NCI-H446 (cell line): ENCODE measurements at places on chromosomes 12 and 14.

- DNase-seq, result no peak
Observed at GRCh38 chr14:77158175-77158881, 16.7 kb upstream of the ZDHHC22 start.

GRCh38 chr12:8088574-8088973, 6.5 kb downstream of the NECAP1 start:
- DNase-seq, result no peak

GRCh38 chr12:113852695-113853490, 113.2 kb downstream of the RBM19 start:
- no peak for DNase-seq

- no peak for DNase-seq
Observed at GRCh38 chr14:100470523-100470897, 116.7 kb downstream of the BEGAIN start.

DNA sequence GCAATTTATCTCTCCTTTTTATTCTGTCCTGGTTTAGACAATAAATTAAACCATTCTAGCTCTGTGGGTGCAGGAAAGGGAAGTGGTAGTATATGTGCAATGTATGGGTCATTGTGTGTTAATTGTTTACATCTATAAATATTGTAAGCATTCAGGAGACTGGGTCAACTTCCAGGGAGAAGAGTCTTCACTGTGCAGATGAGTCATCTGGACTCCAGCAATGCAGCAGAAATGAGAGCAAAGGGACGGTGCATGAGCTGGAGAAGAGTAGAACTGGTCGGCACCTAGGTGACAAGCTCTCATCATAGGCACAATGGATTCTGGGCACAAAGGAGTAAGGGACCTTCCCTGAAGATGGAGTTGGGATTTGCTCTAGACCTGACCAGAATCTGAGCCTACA, 211.1 kb upstream of the DAAM1 start:
- DNase-seq, result no peak

DNA sequence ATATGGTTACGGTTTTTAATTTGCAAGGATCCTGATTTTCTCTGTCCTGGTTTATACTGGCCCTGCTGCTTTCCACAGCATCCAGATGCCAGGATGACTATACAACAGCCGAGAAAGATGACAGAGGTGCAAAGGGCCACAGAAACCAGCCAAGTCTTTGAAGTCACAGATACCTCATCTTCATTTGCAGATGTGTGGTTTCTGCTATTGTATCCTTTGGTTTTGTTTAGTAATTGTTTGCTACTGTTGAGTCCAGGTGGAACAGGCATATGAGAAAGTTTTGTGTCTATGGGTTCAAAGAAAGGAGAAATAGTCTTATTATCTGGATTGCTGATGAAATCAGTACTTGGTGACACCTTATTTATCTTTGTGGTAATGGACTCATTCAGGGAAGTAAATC, 17.3 kb upstream of the KLHL42 start:
- DNase-seq, result no peak

- no peak for DNase-seq
Observed at GRCh38 chr12:9149372-9149771, 33.7 kb upstream of the A2M start.

- no peak for DNase-seq
Observed at GRCh38 chr14:52067873-52068614, 815 bp downstream of the NID2 start.

DNA sequence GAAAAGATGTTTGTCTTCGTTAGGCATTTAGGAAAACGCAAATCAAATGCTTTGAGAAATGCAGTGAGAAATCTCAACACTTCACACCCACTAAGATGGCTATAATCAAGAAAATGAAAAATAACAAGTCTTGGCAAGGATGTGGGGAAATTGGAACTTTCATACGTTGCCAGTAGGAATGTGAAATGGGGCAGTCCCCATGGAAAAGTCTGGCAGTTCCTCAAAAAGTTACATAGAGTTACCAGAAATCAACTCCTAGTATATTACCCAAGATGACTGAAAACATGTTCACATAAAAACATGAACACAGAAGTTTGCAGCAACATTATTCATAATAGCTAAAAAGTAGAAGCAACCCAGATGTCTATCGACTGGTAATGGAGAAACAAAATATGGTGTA, 41.5 kb upstream of the LRTM2 start:
- DNase-seq, result no peak

GRCh38 chr14:49396801-49397200, 189.4 kb downstream of the RPS29 start:
- no peak for DNase-seq

GRCh38 chr14:106792543-106792942, 1266.2 kb downstream of the TMEM121 start:
- DNase-seq, result no peak

DNA sequence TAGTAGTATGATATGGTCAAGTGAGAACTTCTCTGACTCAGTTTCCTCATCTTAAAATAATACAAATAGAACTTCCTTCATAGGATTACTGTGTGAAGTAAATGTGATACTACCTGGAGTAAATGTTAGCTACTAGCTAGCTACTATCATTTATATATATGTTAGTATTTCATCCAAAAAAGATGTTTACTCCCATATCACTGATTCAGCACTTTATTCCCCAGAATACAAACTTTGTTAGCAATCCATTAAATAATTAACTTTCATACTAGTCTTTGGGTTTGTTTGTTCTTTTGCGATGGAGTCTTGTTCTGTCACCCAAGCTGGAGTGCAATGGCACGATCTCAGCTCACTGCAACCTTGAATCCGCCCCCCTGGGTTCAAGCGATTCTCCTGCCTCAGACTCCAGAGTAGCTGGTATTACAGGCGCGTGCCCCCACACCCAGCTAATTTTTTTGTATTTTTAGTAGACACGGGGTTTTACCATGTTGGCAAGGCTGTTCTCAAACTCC, 8.4 kb downstream of the SBNO1 start:
- no peak for DNase-seq

DNA sequence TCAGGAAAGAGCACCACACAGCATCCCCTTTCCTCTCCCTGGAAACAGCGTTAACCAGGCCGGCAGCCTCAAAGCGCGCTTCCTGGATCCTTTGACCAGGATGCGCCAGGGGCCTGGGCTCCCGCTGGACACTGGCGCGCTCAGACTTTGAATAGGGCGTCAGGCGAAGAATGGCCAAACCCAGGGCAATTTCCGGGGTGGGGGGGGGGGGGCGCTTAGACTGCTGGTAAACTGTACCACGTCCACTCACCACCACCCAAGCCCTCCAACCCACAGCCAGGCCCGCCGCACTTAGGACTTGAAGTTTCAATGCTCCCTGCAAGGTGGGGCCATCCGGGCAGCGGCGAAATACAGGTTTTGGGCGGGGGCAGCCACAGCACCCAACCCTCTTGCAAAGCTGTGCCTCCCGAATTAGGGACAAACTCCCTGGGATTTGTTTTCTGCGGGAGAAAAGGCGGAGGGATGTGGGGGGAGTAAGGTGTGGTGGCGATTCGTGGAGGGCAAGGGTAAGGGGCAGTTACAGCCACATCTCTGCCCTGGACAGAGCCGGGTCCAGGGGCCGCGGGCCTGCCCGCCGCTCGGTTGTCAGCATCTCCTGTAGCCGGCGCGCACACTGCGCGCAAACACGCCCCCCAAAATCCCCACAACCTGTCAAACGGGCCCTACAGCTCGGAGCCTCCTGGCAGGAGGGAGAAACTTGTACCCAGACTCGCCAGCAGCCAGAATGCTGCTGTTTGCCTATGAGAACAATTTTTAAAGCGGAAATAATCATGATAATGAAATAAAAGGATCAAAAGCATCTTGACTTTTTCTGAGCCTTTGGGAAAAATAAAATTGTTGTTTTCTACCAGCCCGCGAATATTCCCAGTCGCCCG, 958 bp downstream of the RTN1 start:
- DNase-seq, result no peak
